ENCODE measurements at places on chromosomes 7 and 10.
A peak's percentile ranks its signal among the peaks of the same experiment; 100 is the strongest.

- no peak for DNase-seq
Observed at GRCh38 chr10:129583831-129584230, 116.8 kb downstream of the MGMT start.

GRCh38 chr7:130444234-130444633 is 3.4 kb upstream of the CEP41 start:
- DNase-seq = peak; percentile 70

- no peak for DNase-seq
Observed at GRCh38 chr10:9965341-9965740, 1052.3 kb upstream of the CELF2 start.

DNA sequence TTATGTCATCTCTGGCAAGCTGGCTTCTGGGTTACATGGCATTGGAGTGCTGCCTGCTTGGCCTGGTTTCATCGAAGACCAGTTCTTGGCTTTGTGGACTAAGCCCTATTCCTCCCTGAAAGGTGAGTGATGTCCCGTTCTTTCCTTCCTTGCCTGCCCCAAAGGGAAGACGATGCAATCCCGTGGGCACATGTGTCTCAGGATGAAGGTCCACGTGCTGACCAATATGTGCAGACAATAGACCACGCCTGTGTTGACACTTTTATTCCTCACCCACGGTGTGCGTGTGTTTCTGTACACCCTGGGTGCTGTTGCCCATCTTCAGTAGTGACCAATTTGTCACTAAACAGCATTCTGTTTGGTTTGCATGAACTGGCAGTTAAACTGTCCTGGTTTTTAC is 28.6 kb upstream of the SHH start:
- no peak for DNase-seq

DNA sequence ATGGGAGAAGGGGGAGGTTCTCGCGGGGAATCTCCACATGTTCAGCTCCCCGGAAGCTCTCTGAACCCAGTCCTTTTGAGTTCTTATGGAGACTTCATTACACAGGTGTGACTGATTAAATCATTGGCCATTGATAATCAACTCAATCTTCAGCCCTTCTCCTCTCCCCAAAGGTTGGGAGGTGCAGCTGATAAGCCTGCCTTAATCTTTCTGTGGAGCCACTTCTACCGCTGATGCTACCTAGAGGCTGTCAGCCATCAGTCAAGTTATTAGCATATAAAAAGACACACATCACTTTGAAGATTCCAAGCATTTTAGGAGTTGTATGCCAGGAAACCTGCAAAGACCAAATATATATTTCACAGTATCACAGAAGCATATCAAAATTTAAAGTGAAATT is 91.7 kb downstream of the MARCHF5 start:
- no peak for DNase-seq

GRCh38 chr7:13829231-13829630 is 160.2 kb downstream of the ETV1 start:
- no peak for DNase-seq

DNA sequence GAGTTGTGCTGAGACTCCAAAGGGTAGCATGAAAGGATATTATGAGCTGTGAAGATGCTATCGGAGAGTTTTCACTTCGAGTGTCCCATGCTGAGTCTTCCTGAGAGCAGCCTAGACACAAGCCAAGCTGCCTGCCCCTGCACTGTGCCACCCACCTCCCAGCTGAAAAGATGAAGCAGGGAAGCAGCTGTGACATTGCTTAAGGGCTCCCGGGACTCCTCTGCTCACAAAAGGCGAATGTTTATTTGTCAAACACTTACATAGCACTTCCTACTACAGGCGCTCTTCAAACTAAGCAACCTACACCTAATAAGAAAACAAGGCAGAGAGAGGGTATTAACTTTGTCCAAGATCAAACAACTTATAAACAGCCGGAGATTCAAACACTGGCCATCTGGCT is 95.6 kb downstream of the OSBPL3 start:
- no peak for DNase-seq

DNA sequence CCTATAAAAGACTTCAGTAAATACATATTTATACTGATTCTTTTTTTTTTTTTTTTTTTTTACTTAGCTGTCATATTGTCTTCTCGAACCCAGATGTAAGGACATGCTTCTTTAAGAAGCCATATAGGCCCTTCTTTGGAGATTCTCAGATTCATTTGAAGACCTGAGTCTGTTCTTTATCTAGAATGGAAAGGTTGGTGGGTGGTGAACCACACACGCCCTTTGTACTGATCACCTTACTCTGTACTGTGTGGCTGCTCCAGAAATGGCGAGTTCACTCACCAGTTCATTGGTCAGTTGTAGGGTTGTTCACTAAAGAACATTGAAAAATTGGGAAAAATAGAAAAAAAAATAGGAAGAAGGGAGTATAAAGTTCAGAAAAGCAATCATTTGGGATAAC is 32.5 kb downstream of the LANCL2 start:
- DNase-seq = no peak

DNA sequence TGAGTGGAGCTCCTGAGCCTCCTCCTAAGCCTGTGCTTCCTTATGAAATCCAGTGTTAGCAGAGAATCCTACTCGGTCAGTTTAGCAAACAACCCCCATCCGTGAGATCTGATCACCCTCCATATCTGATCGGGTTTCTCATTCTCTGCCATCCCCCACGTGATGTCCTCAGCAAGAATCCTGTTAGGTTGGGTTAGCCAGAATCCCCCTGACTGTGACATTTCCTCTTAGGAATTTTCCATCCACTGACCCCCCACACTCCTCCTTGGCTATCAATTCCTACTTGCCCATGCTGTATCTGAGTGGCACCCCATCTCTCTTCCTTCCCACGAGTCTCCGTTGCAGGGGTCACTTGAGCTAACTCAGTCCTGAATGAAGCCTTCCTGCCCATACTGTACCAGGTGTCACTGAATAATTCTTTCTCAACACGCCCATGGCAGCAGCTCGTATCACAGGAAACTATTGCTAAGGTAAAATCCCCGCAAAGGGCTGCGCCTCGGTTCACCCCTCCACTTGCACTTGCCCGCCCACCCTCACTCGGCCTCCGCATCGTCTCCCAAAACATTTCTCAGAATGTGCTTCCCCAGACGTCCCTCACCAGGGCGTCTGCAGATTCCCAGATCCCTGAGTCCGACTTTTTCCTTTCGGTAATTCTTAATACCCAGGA is 44.1 kb downstream of the MYOF start:
- DNase-seq = peak; percentile 64

- DNase-seq = no peak
Observed at GRCh38 chr7:120959929-120960484, 9.4 kb downstream of the ING3 start.

- no peak for DNase-seq
Observed at GRCh38 chr10:78474743-78475142, 441.1 kb downstream of the RPS24 start.

- DNase-seq = peak; percentile 89
Observed at GRCh38 chr7:41969561-41970105, 266.7 kb upstream of the INHBA start.

DNA sequence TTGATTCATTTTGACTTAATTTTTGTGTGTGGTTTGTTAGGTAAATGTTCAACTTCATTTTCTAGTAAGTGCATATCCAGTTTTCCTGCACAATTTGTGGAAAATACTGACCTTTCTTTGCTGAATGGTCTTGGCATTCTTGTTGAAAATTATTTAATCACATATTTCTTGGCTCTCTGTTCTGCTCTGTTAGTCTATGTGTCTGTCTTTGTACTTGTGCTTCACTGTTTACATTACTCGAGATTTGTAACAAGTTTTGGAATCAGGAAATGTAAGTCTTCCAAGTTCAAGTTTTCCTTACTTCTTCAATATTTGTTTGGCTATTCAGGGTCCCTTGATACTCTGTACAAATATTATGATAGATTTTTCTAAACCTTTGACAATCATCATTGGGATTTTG is 838.2 kb upstream of the POM121L12 start:
- DNase-seq = no peak

DNA sequence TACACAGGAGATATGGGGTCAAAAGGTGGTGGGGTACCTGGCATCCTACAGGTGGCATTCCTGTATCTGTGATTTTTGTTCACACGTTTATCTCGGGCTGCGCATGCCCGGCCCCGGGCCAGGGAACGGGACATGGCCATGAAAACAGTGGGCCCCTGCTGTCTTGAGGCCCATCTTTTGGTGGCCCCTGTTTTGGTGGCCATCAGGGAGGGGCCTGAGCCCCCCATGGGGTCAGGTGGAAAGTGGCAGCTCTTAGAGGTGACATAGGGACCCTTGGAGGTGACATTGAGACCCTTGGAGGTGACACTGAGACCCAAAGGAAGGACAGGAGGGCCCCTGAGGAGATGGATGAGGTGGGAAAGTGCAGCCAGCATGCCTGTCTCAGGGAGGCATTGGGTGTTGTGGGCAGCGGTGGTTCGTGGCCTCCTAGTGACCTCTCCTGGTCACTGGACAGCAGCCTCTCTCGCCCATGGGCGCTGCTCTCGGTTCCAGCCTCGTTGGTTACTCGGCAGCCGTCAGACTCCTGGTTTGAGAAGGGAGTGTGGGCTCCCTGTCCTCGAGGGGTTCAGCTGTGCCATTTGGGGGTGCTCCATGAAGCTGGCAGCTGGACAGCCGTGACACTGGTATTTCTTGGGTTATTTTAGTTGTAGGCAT is 39.9 kb downstream of the INPP5A start:
- DNase-seq = no peak

DNA sequence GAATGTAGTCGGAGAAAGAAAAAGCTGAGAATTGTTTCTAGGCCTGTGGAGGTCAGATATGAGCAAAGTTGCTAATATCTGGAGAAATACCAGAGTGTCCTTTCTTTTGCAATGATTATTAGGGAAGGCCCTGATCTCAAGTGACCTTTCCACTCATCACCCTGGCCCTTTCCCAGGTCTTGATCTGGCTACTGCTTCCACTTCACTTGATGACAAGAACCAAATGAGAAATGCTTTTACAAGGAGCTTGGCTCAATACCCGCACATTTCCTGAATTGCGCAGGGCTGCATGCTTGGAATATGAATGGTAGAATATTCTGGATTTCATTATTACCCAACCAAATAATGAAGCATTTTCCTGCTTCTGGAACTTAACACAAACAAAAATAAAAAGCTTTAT is 104.6 kb downstream of the ITGB8 start:
- peak; percentile 93 for DNase-seq

- DNase-seq = no peak
Observed at GRCh38 chr10:17146892-17147291, 17.3 kb upstream of the CUBN start.

- no peak for DNase-seq
Observed at GRCh38 chr10:46292573-46293023, 5.8 kb downstream of the ANTXRL start.

- DNase-seq = no peak
Observed at GRCh38 chr10:67144530-67144929, 218.7 kb downstream of the LRRTM3 start.

GRCh38 chr7:11252011-11252607 is 278.4 kb downstream of the PHF14 start:
- DNase-seq = no peak

- no peak for DNase-seq
Observed at GRCh38 chr7:84720456-84721097, 466.3 kb downstream of the SEMA3D start.

- DNase-seq = no peak
Observed at GRCh38 chr10:125592897-125593296, 90.1 kb downstream of the TEX36 start.

DNA sequence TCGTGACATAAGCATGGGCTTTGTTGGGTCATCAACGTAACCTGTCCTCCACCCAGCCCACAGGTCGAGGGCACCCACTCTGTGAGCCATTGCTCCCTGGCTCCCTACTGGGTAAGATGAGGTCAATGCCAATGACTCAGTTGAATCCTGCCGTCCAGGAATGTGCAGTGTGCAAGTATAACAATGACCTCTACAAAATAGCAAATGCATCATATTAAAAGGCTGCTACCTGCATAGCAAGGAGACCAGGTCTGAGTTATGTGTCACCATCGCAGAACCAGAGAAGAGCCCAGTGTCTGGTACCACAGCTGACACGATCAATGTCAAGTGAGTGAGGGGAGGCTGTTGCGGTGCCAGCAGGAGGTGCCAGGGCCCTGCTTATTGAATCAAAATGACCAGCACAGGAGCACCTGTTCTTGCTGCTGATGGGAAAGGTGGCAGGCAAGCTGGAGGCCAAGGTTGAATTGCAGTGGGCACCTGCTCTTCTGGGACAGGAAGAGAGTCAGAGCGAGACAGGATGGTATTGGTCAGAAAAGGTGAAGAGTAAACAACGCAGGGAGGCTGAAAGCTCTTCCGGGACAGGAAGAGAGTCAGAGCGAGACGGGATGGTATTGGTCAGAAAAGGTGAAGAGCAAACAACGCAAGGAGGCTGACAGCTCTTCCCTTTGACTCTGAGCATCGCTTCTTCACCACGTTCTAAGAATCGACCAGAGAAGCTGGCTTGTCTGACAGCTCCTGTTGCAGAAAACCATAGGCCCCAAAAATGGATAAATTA is 108.7 kb upstream of the ADAM12 start:
- no peak for DNase-seq

DNA sequence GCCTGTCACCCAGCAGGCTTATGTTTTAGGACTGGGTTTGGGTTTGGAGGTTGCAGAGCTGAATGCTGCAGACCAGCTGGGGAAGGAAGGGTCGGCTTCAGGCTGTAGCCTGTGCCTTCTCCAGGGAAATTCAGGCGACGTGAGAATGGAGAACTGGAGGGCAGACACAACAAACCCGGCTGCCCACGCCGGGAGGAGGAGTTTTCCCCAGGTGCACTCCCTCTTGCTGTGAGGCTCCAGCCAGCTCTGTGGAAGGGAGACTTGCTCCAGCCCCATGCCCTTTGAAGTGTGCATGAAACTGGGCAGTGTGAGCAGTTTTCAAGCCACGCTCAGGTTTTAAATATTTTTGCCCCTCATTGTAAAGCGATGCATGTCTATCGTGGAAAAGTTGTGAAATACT is 279.1 kb downstream of the CCSER2 start:
- no peak for DNase-seq

DNA sequence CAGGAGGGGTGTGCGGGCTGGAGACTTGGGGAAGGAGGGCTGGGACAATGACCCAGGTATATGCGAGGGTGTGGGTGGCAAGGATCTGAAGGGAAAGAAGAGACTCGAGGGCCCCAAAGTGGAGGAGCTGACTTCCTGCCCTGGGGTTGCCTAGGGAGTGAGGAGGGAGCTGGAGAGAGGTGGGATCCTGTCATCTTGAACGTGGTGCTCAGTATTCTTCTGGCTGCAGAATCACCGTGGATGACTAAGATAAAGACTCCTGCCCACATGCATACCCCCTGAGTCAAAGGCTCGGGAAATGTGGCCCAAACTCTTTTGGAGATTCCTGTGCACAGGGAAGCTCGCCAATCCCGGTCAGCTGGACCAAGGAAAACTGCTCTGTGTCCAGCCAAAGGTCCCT is 31.2 kb downstream of the COL17A1 start:
- peak; percentile 78 for DNase-seq

All from AG10803 (cell line).